Right lung (tissue), 10 donors: ENCODE measurements at places on chromosomes 5 and 9. TPM values are rescaled to one million over a fixed set of nuclear protein-coding genes. Genes with fewer than 3 reads are reported as not detected.
A peak's percentile ranks its signal among the peaks of the same experiment; 100 is the strongest.

The FOXD4 gene
- polyA plus RNA-seq: not detected

The LCN1 gene
- not detected for polyA plus RNA-seq

The WNT8A gene
- polyA plus RNA-seq: not detected

The IRX1 gene
- 50.0 TPM for polyA plus RNA-seq

The BTNL3 gene
- not detected for polyA plus RNA-seq

The C9orf153 gene
- 0.43 TPM for polyA plus RNA-seq

DNA sequence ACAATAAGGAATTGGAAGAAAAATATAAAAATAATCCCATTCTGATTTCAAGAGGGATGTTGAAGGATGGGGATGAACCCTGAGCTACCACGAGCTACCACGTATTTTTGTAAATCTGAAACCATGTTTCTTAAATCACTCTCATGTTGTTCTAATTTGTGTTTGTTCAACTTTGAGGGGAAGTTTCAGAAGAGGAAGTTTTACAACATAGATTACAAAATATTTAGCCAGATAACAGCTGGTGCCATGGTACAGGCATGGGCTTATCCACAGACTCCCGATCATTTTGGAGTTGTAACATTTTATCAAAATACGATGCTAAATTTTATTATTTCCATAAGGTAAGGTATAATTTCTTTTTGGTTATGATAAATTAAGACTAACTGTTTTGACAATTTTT lies 15.2 kb downstream of the CCDC125 start:
- DNase-seq: no peak

DNA sequence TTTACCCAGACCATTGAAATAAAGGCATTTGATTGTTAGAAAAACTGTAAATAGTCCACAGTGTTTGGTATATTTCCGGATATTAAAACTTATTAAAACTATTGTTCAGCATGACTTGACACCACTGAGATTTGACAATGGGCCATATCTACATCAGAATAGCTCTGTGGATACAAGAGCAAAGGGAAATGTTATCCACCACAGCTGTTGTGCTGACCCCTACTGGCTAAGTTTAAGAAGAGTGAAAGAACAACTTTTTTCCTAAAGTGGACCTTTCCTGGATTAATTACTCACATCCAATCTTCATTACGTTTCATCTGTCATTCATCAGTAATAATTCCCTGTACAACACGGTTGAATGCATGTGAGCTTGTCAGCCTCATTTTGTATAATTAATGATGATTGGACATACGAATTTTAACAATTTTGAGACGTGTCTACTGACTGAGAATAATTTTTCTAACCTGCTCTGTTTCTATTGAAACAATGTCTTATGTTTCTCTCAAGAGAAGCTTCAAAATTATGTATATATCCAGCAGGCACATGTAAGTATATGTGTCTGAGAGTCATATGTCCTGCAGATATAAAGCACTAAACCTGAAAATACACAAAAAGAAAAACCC lies 1952.6 kb downstream of the MAT2B start:
- peak; percentile 24 for DNase-seq

DNA sequence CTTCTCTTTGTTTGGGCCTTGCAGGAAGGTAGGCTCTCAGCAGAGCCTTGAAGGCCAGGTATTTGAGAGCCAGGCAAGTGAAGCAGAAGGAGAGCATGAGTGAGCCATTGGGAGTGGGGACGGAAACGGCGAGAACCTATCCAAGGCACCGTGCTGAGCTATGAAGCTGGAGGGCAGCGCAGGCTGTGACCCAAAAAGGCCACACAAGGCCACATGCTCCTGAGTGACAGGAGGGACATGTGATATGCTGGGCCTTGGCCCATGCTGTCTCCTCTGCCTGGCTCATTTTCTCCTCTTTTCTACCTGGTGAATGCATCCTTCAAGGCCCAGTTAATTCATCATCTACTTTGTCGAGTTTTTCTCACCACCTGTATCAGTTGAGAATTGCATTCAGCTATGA lies 136.3 kb downstream of the PALM2AKAP2 start:
- no peak for DNase-seq

GRCh38 chr5:90866915-90867731 lies 308.5 kb downstream of the ADGRV1 start:
- no peak for DNase-seq

DNA sequence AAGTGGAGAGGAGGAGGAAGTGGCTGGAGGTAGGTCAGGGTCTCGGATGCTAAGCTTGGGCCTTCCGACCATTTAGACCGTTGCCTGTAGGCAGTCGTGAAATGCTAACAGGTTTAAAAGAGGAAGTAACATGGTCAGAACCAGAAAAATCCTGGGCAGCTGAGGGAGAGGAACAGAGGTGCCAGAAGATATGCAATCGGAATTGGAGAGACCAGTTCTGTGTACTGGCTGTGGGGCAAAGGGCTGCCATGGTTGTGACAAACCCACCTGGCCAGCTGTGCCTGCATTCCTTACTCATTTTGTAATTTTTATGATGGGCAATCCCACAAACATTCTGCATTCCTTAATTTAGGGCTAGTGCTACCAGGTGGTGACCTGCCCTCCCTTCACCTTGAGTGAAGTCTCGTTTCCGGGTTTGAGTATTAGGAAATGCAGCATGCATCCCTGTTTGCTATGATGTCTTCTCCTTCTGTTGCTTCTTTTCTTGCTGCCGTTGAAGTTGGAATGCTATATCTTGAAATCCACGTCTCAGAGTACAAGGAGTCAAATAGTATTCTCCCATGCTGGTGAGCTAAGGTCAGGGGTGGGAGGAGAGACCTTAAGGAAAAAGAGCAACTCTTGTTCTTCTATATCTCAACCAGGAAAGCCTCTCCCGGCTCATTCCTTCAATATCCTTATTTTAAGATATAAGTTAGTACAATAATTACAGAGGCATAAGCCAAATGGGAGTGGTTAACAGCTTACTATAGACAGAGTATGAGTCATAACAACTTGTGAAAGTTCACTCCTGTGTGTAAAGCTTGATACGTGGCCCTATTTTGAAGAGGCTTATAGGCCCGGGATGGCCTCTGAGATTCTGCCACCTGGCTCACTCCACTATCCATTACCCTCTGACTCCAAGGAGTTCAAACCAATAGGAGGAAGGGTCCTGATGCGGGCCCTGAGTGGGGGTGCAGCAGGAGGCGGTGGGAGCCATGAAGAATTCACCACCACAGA lies 37.0 kb downstream of the B4GALT1 start:
- no peak for DNase-seq
